ENCODE measurements at places on chromosomes 13 and 19.
A peak's percentile ranks its signal among the peaks of the same experiment; 100 is the strongest.

DNA sequence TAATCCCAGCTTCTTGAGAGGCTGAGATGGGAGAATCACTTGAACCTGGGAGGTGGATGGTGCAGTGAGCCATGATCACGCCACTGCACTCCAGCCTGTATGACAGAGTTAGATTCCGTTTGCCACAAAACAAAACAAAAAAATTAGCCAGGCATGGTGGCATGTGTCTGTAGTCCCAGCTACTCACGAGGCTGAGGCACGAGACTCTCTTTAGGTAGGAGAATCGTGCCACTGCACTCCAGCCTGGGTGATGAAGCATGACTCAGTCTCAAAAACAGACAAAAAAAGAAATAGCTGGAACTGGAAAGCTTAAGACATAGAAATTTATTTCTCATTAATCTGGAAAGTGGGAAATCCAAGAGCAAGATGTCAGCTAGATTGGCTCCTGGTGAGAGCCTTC, 20.2 kb upstream of the ZNF808 start:
- no peak for DNase-seq

DNA sequence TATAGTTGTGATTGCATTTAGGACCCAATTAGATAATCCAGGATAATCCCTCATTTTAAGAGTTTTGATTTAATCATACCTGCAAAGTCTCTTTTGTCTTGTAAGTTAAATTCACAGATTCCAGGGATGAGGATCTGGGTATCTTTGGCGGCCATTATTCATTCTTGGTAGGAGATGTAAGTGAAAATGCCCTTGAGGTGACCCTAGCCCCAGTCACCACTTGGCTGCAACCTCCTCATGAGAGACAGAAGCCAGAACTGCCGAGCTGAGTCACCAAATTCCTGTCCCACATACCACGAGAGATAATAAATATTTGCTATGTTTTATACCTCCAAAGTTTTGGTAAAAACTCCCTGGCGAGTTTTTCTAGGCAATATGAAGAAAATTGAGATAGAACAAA, 389.4 kb downstream of the RFC3 start:
- DNase-seq: no peak

DNA sequence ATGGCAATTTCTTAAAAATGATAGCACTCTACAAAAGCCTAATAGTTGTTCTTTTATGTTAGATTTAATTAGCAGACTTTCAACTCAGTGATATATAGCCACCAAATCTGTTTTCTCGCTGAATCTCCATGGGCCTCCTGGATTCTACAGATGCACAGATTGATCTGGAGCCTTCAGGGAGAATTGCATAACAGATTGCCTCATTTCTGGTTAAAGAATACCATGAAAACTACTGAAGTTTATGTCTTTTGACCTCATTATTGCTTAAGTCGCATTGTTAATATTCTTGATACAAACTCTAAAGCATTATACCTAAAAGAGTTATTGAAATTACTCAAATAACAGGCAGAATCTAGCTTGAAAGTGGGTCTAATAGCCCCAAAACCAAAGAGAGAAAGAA, 53.7 kb upstream of the PRR20A start:
- DNase-seq: no peak

DNA sequence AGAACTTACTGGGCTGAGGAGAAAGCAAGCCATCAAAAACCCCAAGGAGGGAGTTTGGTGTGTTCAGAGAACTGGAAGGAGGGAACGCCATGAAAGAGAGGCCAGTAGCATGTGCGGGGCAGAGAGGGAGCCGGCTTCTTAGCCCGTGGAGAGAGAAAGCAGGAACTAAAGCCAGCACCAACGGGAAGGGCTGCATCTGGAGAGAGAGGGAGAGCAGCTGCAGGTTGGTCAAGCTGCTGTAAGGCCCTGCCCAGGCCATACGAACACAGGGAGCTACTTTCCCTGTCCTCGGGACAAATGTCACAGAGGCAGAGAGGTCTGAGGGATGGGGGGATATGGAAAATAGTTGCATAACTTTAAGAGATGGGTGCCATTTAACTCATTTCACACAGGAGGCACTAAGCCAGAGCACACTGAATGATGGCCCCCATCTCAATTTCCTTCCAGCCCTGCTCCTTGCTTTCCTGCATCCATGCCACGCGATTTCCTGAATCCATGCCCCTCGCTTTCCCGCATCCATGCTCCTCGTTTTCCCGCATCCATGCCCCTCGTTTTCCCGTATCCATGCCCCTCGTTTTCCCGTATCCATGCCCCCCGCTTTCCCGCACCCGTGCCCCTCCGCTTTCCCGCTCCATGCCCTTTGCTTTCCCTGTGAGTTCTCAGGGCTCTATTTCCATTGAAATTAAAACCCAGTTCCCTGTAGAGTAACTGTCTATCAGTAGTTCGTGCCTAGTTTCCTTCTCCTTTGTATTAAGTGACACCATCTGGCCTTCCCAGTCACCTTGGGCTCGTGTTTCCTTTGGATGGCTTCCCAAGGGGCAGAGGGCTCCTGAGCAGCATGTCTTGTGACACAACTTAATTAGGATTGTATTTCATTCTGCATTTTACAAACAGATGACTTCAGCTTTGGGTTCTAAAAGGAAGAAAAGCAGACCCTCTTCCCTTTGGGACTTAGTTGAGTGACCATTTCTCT, 31.5 kb upstream of the TPT1 start:
- DNase-seq: peak; percentile 60

DNA sequence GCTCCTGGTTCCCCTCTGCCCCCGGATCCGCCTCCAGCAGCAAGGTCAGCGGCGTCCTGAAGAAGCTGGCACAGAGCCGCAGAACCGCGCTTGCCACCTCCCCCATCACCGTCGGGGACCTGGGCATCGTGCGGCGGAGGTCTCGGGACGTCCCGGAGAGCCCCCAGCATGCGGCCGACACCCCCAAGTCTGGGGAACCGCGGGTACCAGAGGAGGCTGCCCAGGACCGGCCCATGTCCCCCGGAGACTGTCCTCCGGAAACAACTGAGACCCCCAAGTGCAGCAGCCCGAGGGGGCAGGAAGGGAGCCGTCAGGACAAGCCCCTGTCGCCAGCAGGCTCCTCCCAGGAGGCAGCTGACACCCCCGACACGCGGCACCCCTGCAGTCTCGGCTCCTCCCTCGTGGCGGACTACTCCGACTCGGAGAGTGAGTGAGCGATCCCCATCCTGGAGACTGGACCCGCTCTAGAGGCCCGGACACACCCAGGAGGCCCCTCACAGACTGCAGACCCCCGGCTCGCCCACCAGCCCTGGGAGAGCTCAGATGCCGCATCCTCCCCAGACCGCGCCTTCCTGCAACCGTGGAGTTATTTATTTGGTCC, 1.6 kb upstream of the MRI1 start:
- DNase-seq: no peak

DNA sequence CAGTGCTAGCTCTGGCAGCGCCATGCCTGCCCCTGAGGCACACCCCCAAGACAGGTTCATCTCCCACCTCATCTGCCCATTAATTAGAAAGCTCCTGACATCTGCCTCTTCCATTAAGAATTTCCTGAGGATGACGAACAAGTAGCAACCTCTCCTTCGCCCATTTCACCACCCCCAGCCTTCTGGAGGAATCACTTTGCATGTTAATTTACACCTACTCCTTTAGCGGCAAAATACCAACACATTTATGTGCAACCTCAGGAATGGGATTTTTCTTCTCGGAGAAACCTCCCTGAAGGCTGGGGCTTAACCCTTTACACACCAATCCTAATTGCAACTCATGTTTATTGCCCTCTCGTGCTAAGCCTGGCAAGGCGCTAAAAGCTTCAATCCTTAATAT, 13.8 kb downstream of the SLC7A1 start:
- no peak for DNase-seq

- peak; percentile 63 for DNase-seq
Observed at GRCh38 chr19:8526345-8527091, 12.6 kb upstream of the ZNF414 start.

GRCh38 chr13:109933476-109933875, 147.1 kb upstream of the IRS2 start:
- DNase-seq: no peak

DNA sequence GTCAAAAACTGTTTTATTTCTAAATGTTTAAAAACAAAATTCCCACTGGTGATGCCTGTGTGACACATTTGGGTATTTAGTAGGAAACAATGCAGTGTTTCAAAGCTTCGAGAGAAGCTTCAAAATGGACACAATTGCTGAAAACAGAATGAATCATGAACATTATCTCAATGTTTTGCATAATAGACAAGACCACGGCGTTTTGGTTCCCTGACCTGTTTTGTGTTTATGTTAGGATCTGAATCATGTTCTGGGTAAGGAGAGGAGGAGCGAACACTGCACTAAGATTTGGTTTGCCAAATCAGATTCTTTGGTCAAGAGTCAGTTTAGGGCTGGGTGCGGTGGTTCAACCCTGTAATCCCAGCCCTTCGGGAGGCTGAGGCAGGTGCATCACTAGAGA, 42.2 kb downstream of the IFT88 start:
- DNase-seq: no peak

GRCh38 chr19:39823686-39824085, 10.3 kb downstream of the DYRK1B start:
- DNase-seq: no peak

DNA sequence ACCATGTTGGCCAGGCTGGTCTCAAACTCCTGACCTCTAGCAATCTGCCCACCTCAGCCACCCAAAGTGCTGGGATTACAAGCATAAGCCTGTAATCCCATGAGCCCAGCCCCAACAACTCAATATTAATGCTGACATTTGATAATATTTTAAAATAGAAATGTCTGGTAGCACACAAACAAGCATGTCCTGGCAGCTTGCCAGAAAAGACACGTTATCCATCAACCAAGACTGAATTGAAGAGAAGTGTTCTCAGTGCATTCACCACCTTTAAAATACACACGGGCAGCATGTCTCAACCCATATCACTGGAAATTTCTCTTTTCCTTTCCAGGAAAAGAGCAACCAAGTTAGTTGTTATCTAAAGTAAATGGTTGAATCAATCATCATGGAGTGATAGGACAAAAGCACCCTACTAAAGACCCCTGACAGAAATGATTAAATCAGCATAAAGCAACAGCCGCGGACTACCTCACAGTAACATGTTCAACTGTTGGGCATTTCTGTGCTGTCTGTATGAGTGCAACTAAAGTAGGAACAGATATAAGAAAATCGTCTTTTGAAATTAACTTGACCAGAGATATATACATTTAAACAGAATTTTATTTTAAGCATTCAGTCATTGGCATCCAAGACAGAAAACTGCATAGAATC, 25.0 kb downstream of the LHFPL6 start:
- no peak for DNase-seq

GRCh38 chr19:5487222-5487621, 32.0 kb downstream of the ZNRF4 start:
- no peak for DNase-seq

DNA sequence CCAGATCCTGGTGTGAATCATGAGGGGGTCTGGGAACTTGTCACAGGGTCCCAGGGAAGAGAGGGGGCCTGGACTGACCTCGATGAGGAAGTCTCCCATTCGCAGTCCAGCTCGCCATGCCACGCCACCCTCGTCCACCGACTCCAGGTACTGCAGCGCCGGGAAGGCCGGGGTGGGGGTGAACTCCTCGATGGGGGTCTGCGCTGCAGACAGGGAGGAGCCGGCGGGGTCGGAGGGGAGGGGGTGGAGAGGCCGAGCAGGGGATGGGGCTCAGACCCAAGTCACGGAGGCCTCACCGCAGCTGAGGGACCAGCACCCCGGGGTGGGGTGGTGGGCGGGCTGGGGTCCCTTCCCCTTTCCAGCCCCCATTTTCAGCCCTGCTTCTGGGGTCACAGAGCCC, 30.8 kb downstream of the SHANK1 start:
- DNase-seq: no peak

DNA sequence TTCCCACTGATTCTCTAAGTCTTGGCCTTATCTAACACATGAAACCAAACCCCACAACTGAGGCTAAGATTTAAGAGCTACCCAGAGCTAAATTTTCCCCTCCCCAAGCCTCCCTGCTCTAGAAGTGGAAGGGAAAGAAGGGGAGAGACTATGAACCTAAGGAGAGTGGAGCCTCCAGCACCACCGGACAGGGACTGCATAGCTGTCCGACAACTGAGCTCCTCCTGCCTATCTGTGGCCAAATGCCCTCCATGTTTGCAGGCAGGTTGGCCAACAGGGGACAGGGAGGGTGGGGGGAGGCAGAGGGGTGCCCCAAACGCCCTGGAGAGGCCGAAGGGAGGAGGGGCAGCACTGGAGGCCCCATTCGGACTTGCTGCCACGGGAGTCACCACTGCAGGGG, 6.0 kb upstream of the NAPA start:
- no peak for DNase-seq

DNA sequence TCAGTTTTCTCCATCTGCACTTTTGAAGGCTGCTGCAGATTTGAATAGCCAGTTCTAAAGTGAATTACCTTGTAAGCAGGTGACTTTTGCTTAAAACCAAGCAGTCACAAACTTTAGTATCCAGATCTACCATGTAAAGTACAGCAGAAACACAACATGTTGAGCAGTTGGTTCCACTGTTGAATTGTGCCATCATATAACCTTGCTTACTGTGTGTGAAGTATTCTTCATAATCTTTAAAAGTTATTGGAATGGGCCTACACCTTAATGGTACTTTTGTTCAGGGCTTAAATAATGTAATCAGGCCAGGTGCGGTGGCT, 23.2 kb upstream of the MTUS2 start:
- DNase-seq: no peak

- no peak for DNase-seq
Observed at GRCh38 chr13:38228322-38228721, 121.3 kb upstream of the UFM1 start.

GRCh38 chr19:10617409-10618121, 7.8 kb upstream of the SLC44A2 start:
- no peak for DNase-seq

DNA sequence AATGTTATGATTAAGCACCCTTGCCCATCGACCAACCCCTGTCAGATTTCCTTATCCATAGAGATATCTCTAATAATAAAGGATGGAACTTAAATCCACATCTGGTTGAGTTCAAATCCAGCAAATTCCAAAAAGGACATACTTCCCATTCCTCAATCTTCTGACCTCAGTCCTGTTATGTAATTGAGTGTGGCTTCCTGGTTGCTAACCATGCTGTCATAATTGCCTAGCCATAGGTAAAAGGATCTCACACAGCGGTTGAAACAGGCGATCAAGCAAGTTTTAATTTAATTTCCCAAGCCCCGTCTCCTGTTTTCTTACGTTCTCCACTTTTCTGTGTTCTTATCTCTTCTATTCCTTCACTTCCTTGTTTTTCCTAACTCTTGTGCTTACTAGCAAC, 550.3 kb downstream of the GPC6 start:
- no peak for DNase-seq

GRCh38 chr19:18663940-18664530, 19.4 kb upstream of the CRTC1 start:
- no peak for DNase-seq

DNA sequence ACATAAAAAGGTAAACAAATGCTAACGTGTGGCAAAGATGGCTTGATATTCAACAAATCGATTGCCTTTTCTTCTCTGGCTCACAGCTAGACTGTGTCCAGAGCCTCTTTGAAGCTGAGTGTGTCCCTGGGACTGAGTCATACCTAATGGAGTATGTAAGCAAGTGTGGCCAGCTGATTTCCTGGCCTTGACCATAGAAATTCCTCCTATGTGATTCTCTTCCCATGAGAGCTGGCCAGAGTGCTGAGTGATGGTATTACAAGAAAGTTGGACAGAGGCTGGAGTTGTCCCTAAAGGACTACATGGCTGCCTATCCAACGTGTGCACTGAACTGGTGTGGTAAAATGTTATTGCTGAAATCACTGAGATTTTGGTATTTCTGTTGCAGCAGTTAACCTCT, 320.1 kb upstream of the SLC10A2 start:
- no peak for DNase-seq

GRCh38 chr19:35774274-35775045, 904 bp upstream of the ARHGAP33 start:
- DNase-seq: no peak

GRCh38 chr19:13082192-13083007, 20.3 kb downstream of the LYL1 start:
- no peak for DNase-seq
